ENCODE measurements at places on chromosomes 3 and 15.

DNA sequence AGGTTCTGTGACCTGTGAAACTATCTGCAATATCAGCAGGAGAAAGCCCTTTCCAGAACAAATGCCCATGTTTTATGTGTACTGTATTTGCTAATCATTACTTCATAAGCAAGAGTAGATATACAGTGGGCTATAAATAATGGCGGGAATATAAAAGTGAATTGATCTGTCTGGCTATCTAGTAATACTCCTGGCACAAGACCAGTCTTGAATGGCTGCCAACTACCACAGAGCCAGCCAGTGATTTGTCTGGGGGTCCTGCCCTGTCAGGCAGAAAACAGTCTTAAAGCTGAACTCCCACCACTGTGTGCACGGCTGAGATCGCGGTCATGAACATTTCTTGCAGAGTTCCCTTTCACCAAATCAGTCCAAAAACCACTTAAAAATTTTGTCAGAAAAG, 176.3 kb downstream of the MEIS2 start:
- no peak for DNase-seq

GRCh38 chr3:98628317-98628716, 34.9 kb upstream of the CPOX start:
- no peak for DNase-seq

- peak; percentile 83 for DNase-seq
Observed at GRCh38 chr15:50003786-50004334, 115.2 kb downstream of the ATP8B4 start.

DNA sequence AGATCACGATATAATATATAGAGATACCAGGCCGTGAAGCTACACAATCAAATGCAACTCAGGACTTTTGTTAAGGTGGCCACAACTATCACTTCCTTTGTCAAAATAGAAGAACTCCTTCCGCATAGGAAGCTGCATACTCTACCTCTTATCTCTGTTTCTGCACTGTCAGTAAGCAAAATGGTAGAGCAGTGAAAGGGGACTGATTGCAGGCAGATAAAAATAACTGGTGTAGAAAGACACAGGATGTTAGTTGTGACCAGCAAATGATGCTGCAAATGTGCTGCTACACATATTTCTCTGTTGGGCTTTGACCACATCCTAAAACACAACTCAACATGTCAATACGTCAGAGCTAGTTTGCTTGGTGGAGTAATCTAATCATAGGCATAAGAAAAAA, 16.3 kb upstream of the TRAT1 start:
- DNase-seq, result no peak

GRCh38 chr3:152976239-152976638, 141.3 kb downstream of the P2RY1 start:
- no peak for DNase-seq

DNA sequence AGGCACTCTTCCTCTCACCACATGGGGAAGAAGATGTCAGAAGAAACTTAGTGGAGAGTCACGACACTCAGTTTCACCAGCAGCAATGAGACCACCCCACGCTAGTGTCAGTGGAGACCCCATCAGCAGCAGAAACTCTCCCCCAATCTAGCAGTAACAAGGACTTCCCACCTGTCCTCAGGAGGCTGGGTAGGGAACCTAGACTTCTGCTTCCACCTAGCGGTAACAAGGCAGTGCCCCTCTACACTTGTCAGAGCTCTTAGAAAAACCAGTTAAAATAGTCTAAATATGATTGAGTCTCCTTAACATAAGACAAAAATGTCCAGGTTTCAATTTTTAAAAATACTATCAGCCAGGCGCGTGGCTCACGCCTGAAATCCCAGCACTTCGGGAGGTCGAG, 57.3 kb downstream of the TRAT1 start:
- DNase-seq, result no peak

DNA sequence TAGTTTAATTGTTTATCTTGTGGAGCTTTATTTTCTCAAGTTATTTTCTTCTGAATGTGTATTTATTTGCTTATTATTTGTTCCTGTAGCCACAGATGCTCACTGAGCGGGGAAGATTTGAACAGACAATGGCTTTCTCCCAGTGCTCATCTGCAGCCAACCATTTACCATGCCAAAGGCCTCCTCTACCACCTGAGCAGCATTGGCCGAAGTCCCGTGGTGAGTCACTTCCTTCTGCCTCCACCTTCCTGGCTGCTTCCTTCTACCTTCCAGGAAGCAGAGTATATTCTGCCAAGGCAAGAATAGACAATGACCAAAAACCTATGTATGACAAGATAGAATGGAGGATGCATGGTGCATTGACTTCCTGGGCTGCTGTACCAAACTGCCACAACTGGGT, 443.1 kb downstream of the AGBL1 start:
- no peak for DNase-seq

DNA sequence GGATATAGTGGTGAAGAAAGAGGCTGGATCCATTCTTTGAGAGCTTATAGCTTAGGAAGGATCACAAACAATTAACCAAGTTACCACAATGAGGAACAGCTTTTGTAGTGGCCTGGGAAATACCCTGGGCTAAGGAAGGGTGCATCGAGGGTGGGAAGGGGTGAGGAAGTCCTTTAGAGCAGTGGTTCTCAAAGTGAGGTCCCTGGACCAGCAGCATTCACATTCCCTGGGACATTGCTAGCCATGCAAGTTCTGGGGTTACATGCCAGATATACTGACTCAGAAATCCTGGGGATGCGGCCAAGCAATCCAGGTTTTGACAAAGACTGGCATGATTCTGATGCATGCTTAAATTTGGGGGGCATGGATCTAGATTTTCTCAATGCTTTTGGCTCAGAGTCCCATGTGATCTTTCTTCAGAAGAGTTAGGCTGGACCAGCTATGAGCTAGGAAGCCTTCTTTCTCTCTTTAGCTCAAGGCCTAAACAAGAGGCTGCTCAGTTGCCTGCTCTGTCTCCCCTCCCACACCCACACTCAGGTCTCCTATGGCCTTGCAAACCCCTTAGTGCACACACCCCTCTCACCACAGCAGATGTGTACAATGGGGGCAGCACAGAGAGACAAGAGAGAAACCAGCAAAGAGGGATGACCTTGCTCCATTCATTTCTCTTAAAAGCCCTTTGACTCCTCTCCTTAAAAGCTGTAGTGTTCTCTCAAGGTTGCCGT, 1.8 kb upstream of the CCR1 start:
- no peak for DNase-seq

- no peak for DNase-seq
Observed at GRCh38 chr15:51267703-51268083, 70.7 kb downstream of the CYP19A1 start.

DNA sequence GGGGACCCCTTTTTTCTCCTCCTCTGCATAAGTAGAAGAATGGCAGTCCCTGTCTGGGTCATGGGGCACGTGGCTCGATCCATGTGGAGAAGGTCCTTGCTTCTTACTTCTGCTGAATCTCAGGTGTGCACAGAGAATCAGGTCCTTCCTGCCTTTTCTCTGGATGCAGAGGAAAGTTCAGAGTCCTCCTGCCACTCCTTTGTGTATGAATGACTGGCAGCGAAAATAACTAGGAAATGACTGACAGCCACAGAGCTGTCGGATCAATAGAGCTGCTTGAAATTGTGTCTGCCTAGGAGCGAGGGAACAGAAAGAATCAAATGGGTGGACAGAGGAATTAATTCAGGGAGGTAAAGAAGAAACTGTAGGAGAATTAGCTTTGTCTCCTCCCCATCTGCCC, 49.6 kb upstream of the ROPN1 start:
- DNase-seq, result no peak

- DNase-seq, result no peak
Observed at GRCh38 chr3:138995706-138996105, 10.4 kb downstream of the PRR23A start.

- no peak for DNase-seq
Observed at GRCh38 chr3:106758459-106758858, 618.8 kb upstream of the CCDC54 start.

DNA sequence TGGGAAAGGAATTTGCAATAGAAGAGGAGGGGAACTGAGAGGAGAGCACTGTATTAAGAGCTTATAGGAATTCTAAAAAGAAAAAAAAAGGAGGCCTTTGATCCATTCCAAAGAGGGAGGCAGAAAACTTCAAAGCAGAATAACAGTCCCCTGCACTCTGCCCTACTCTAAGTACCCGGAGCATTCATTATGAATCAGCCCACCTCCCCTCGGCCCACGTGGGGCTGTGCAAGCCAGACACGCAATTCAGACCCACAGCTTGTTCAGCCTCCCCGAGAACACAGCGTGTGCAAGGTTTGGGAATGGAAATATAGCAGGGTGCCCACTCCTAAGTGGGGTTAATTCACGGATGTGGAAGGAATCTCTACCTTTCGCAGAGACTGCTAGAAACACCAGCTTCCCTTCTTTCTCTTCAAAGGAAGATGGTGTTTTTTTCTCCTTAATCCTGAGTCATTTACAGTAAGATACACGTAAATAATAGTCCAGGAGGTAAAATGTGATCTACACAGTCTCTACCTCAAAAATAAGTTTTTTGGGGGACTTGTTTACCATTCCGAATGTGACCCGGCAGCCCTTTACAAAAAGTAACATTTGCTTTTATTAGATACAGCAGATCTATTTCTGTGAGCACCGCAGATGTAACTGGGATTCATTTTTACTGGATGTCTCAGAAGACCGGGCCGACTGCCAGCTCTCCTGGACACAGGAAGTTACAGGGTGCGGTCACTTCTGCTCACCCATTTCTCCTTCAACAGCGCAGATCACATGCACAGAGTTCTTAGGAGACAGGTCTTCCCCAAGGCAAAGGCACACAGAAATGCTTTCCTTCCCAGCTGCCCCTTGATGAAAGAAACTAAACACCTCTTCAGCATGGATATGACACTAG, 768.5 kb upstream of the CFAP20DC start:
- peak; percentile 98 for DNase-seq

DNA sequence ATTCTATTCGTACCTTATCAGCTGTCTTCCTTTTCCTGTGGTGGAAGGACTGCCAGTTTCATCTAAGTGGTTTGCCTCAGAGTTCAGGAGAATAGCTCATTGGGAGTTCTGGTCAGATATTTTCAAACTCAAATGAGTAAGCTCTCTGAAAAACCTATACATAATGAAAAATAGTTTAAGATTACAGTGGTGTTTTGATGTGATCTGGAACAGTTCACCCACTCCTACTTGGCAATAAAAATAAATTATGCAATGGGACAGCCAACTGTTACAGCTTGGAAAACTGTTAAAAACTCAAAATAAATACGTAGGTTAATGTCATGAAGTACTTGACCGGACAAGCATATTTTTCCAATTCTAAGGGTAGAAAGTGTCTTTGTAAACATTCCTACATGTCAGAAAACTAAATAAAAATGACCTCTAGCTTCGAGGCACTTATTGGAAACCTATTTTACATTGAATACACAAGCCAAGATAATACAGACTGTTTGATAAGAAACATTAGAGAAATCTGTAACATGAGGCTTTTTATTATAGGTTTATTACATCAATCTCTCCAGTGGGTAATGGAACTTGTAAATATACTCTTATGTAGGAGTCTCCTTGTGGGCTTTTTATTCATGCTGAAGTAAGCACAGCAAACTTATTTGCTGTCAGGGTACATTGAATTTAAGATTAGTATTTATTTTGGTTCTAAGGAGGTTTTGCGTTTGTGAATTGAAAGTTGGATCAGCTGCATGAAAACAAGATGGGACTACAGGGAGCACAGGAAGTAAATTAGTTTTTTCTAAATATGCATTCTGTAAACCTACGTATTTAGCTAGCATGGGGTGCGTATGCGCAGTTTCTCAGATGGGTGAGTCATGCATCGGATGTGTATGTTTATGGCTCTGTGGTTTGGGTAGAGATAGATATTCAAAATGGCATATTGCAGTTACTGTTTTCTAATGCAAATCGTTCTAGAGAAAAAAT, 453.1 kb downstream of the IL5RA start:
- DNase-seq, result no peak

GRCh38 chr3:13496879-13497278, 16.8 kb downstream of the HDAC11 start:
- no peak for DNase-seq

- peak; percentile 32 for DNase-seq
Observed at GRCh38 chr3:177055605-177056571, 141.4 kb downstream of the TBL1XR1 start.

DNA sequence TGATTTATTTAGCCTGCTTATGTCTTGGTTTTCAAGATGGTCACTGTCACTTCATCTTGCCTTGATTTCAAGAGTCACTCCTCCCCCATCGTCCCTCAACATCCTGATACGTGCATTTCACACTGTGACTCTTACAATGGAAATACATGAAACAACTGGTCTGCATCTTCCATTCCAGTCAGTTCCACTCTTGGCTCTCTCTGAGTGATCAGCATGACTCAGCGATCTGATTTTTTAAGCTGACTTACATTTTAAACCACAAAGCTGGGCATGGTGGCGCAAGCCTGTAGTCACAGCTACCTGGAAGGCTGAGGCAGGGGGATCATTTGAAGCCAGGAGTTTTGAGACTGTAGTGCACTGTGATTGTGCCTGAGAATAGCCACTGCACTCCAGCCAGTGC, 271.2 kb upstream of the ROPN1 start:
- peak; percentile 92 for DNase-seq

DNA sequence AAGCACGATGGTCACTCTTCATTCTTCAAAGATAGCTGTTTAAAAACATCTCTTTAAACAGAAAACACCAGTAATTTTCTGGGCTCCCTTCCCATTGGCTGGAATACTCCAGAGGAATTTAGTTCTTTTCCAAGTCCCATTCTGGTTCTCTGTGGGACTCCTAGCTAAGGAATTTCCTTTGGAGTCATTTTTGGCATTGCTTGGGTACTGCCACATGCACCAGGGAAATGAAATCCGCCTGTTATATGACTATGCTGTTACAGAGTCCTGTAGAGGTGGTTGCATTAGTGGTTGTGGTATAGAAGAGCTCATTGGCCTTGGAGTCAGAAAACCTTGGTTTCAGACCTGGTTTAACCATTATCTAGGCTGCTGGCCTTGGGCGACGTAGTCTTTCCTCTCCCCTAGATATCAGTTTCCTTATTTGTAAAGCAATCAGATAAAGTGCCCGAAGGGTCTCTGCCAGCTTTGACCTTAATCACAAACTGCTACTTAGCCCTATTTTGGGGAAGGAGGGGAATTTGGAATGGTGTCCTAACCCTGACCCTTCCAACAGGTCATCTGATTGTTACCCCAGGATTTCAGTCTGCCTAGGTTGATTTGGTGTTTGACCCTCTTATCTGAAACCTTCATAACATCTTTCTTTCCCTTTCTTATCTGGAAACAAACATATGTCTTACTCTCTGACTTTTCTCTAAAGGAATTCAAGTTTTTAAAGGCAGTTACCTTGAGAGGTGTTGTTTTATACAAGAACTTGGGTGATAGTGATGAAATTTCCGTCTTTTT, 13.4 kb downstream of the RTP1 start:
- peak; percentile 76 for DNase-seq

- peak; percentile 84 for DNase-seq
Observed at GRCh38 chr3:13895155-13896105, 15.6 kb upstream of the WNT7A start.

DNA sequence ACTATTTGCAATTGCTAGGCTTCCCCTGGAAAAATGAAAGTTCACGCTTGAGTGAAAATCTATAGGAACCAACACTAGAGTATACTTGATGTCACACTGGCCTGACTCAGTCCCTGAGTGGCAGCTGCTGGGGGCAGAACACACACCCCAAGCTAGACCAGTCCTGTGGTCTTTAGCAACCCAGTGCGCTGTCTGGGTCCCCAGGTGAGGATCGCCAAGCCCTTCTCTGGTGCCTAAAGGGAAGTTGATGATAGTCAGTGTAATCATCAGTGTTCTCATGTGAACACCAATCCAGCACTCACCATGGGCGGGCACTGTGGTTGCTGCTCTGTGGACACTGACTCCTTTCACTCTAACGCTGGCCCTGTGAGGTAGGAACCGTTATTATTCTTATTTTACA, 11.2 kb downstream of the ALDH1A3 start:
- DNase-seq, result no peak
